ENCODE measurements at places on chromosomes 12 and 14.

- DNase-seq: no peak
Observed at GRCh38 chr12:95203487-95204030, 13.7 kb downstream of the FGD6 start.

GRCh38 chr12:117707861-117708260 is 260.9 kb downstream of the KSR2 start:
- DNase-seq: no peak

DNA sequence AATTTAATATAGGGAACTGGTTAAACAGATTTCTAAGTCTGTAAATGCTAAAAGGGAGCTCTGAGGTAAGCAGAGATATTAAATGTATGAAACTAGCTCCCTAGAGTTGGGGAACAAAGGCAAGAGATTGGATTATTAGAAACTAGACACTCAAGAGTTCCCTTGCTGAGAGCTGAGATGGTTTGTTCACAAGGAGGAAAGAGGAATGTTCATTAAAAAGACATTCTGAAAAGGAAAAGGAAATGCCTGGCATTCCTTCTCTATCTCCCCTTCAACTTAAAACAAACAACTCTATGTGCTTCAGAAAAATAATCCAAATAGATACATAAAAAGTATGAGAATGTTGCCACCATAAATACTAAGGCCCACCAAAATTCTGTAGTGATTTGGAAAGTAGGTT is 73.7 kb downstream of the GALNT4 start:
- DNase-seq: peak; percentile 79

- DNase-seq: peak; percentile 18
Observed at GRCh38 chr12:107992870-107993451, 136.1 kb upstream of the WSCD2 start.

DNA sequence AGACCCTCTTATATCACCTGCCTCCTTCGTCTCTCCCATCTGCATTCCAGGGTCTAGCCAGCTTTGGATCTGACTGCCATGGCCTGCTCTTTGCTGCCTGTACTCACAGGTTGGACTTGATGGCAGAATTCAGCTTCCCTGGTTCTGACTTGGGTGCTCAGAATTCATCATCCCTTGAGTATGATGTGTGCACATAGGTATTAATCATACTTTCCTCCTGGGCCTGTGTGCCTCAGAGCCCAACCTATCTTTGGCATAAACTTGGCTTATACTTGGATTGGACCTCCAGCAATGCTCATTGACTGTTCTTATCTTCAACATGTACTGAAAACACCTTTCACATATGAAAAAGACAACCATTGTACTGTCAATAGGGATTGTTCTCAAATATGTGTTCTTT is 70.7 kb upstream of the LMNTD1 start:
- no peak for DNase-seq

DNA sequence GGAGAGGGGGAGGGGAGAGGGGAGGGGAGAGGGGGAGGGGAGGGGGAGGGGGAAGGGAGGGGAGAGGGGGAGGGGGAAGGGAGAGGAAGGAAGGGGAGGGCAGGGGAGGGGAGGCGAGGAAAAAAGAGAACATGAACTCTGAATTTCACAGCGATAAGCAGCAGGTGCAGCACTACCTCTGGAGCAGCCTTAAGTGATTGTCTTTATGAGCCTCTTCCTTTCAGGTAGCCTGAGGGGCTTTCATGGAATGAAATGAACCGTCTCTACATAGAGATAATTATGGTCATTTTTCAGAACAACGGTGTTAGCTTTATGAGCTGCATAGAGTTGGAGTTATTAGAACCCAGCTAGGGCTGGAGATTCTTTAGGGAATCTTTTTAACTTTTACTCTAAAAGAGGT is 18.1 kb upstream of the PTCSC3 start:
- DNase-seq: no peak

- DNase-seq: no peak
Observed at GRCh38 chr12:59858508-59859170, 262.8 kb downstream of the SLC16A7 start.

DNA sequence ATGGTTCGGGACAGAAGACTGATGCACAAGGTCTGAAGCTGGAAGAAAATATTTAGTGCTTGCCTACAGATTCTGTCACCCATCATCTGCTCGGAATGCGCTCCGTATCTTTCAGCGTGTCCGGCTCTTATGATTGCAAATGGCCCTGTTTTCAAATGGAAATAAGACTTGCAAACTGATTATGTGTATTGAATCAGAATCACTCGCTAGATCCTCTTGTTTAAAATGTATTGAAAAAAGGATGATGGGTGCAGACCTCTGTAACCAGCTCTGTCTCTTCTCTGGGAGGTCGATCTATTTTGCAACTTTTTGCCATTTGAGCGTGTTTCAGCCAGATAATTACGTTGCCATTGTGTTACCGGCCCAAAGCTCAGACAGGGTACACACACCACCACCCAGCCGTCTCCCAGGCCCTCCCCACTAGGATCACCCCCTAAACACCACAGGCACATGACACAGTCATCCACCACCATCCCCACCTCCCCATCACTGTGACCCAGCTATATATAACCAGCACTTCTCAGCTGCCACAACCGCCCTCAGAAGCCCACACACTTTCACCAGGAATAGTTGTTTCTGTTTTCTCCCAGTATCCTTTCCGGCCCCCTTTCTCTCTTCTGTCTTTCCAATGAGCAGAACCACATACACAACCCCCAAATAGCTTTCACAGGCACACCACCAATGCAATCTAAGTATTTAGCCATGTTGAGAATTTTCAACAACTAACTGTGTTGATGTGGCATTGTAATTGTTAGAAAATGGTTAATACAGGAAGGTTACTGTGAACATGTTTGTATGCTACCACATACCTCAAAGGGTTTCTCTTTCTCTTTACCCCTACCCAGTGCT is 10.7 kb downstream of the NKX2-1 start:
- no peak for DNase-seq

DNA sequence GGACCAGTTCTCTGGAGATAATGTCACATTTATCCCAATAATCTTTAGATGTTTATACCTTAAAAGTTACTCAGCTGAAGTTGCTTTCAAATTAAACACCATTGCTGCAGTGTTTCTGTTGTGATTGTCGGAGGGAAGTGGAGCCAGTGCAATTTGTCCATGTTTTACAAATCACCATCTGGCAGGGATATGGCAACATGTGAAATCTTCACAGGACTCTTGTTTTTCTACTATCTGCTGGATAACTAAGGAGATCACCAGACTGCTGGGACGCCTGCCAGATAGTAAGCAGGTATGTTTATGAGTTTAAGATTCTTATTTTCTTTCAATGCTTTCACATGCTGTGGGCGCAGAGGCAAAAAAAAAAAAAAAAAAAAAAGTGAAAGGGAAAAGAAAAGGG is 100.3 kb upstream of the SOX5 start:
- DNase-seq: no peak

DNA sequence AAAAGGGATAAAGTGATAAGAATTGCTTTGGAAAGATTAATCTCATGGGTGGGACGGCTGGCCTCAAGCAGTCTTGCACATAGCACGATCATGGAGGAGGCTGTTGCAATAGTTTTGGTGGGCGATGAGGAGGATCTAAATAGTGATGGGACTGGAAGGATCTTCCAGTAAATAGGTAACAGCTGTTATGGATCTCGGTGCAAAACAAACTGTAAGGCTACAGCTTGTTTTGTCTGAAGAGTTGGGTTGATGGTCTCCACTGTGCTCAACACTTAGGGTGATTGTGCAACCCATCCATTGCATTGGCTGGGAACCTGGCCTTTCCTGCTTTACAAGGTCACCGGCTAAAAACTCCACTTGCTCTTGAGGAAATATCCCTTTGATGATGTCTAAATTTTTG is 21.0 kb downstream of the IGF1 start:
- DNase-seq: no peak

DNA sequence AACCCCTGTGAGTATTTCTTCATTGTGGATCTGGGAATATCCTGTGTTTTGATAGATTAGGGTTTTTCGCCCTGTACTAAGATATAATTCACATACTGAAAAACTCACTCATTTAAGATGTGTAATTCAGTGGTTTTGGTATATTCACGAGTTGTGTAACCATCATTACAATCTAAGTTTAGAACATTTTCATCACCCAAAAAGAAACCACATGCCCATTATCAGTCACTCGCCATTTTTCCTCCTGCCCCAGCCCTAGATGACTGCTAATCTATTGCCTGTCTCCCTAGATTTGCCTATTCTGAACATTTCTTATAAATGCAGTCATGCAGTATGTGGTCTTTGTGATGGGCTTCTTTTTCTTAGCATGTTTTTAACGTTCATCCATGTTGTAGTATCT is 67.9 kb upstream of the ATF1 start:
- DNase-seq: no peak

- peak; percentile 44 for DNase-seq
Observed at GRCh38 chr14:93085911-93086310, 29.8 kb downstream of the ITPK1 start.

DNA sequence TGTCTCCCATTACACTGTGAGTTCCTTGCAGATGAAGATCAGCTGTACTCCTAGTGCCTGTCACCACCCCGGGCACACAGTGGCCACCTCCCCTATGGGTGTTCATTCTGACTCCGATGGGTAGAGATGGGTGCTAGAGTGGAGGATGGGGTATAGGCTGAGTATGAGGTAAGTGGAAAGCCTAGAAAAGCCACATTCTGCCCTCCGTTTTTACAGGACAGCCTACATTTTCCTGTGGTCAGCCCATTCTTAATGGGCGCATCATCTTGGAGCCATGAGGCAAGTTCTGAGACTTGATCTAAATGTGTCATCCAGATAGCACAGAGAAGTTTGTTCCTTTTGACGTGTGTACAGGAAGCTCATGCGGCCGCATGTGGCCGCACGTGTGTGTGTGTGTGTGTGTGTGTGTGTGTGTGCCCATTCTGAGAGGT is 166.7 kb upstream of the HIF1A start:
- peak; percentile 92 for DNase-seq

GRCh38 chr12:125164541-125164940 is 99.3 kb downstream of the AACS start:
- DNase-seq: no peak

- DNase-seq: peak; percentile 85
Observed at GRCh38 chr12:120361506-120362208, 7.3 kb downstream of the MSI1 start.

- DNase-seq: no peak
Observed at GRCh38 chr12:89875225-89875624, 166.6 kb upstream of the ATP2B1 start.

DNA sequence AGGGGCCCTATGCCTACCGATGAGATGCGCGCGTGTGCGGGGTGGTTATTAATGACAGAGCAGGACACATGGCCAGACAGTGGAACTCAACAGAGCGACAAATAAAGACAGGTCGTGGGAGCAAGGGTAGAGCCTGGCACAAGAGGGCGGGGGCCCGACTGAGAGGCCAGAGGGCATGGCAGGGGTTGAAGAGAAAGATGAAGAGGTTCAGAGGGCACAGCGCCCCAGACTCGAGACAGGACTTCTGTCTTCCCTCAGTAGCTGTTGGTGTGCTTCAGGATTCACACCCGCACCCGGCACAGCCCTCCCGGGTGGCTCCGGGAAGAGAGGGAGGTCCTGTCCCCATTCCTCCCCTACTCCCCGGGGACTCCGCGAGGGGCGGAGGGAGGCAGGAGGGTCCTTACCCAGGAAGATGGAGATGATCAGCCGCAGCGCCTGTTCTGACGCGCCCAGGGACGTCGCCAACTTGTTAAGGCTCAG is 366 bp downstream of the LPCAT3 start:
- DNase-seq: peak; percentile 46

DNA sequence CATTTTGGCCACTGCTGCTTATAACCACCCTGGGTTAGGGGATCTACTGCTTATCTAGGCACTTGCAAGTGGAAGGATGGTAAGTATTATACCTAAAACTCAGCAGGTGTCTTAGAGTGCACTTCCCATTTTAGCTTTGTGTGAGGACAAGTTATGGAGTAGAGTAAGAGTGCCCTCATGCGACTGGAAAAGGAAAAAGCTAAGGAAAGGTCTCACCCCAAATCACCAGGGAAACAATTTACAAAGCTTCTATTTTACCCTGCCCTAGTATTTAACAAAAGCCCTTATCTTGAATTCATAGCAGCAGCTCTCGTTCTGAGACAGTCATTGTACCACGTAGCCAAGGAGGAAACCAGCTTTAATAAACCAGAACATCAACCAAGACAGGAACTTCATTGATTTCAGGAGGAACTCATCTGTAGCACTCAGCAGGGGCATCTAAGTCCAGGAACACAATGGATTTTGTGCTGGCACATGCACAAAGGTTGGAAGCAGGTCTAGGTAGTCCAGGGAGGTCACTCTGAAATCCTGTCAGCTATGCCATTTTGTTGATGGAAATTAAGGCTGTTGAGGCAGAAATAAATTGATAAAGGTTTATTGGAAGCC is 2.9 kb downstream of the RDH12 start:
- DNase-seq: peak; percentile 36

GRCh38 chr12:5018677-5019076 is 25.0 kb upstream of the KCNA5 start:
- DNase-seq: no peak

DNA sequence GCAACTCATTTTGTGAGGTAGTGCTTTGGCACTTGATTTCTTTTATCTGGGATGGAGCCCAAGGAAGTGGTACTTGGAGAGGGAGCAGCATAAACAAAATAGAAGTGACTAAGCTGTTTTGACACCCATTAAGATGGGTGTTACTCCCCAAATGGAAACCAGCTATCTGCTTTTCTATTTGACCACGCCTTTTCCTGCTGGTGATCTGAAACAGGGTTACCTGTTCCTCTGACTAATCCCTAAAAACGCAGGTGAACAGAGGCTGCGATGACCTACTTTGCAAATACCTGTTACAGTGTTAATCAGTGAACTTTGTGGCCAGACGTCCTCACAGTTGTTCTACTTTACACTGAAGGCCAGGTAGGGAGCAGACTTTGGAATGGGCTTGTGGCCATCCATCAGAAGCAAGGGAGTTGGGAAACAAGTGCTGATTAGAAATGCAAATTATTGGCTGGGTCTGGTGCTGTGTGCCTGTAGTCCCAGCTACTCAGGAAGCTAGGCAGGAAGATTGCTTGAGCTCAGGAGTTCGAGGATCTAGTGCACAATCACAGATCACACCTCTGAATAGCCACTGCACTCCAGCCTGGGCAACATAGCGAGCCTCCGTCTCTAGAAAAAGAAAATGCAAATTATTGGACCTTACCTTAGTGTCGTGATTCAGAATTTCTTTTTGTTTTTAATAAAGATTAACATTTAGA is 58.3 kb upstream of the HECTD1 start:
- DNase-seq: no peak

Data from fibroblast of skin of right quadriceps (primary cell).